ENCODE measurements at places on chromosomes 16 and 17.
A peak's percentile ranks its signal among the peaks of the same experiment; 100 is the strongest.

- no peak for DNase-seq
These were observed 841.5 kb downstream of the CDH11 start for GRCh38 chr16:64280317-64280716.

DNA sequence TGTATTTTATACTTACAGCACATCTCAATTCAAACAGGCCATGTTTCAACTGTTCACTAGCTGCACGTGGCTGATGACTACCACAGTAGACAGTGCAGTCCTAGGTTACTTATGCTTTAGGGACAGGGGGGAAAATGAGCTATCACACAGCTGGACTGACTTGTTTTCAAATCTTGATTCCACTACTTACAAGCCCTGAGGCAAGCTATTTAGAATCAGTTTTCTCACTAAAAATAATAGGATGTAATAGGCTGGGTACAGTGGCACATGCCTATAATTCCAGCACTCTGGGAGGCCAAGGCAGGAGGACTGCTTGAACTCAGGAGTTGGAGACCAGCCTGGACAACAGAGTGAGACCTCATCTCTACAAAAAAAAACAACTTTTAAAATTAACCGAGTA, 10.3 kb downstream of the GLG1 start:
- no peak for DNase-seq

DNA sequence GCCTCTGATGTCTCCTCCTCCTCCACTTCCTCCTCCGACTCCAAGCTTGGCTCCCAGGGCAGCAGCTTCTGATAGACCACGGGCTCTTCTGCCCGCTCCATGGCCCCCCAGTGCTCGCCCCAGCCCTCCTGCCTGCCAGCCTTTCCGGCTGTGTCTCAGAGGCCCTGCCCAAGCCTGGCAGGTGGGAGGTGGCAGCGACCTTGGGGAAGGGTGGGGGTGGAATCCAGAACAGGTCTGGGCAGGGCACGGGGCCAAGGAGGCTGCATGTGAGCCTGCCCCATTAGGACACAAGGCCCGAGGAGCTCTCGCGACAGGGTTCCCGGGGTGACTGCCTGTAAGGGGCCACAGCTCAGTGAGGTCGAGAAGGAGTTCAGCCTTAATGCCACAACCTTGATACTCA, at the start of gene GGT6:
GGT6 (minus strand) TSS at position 157 of the 400 bp plus-strand sequence; CDS start at position 101, 56 bp downstream.
- DNase-seq, result no peak

DNA sequence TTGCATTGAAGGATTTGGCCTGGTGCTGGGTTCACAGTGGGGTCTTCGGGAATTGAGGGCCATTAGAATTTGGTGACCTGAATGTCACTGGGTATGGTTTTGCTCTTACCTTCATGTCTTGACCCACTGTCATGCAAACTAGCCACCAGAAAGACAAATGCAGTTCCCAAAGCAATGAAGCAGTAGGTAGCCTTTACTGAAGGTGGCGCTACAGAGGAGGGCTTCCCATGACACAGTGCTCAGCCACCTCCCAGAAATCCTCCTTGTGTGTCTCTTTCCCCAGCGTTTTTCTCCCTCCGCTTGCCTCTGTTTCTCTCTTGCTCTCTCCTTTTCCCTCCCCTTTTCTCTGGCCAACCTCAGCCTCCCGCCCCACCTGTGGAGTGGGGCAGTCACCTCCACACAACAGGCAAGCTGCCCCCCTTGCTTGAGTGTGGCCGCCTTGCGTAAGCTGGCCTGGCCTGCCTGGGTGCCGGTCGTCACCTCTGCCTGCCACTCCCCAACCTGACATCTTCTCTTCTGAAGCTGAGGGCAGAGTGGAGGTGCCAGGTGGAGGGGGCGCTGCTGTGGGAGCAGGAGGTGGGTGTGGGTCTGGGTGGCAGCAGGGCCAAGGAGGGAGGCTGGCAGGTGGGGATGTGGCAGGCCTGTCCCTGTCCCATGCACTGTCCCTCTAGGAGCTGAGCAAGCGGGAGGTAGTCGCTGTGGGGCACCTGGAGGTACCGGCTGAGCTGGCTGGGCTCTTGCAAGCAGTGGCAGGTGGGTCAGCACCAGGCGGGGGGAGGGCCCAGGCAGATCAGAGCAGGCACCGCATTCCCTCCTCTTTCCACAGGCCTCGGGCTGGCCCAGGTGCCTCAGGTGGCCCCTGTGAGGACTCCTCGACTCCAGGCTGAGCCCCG, 34.7 kb downstream of the MYO15A start:
- DNase-seq, result no peak

DNA sequence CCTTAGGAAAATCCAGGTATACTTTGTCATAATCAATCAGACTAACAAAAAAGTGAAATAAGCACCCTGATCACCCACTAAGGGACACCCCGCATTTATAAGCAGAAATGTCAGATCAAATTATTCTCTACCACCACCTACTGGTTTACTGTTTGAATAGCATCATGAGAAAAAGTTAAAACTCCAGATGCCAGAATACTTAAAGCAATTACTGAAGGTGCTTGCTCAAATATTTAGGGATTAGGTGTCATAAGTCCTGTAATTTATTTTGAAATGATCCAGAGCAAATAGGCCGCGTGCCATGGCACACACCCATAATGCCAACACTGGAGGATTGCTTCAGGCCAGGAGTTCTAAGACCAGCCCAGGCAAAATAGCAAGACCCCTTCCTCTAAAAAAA, 2.3 kb downstream of the TOP2A start:
- no peak for DNase-seq

- DNase-seq, result no peak
These were observed 12.0 kb downstream of the C17orf113 start for GRCh38 chr17:42038221-42038973.

- DNase-seq, result no peak
These were observed 41.5 kb downstream of the PLD6 start for GRCh38 chr17:17164676-17165075.

- DNase-seq, result no peak
These were observed 320.1 kb downstream of the CBLN1 start for GRCh38 chr16:48961546-48961945.

DNA sequence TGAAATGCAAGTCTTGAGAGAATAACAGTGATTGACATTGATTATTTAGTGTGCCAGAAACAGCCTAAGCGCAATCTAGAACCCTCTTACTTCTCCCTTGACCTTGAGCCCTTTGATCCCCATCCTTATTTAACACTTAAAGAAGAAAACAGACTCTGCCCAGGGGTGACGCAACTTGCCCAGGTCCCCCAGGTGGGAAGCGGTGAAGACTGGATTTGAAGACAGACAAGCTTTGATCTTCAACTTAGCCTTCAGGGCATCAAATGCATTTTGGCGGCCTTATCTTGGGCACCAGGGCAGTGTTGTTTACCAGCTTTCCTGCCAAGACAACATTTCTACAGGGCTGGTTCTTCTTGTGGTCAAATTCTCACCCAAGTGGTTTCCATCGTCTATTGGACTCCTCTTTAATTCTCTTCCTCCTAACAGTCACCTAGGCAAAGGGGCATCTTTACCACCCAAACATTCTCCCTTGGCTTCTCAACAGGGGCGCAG, 8.9 kb upstream of the CIITA start:
- no peak for DNase-seq

- no peak for DNase-seq
These were observed 401.7 kb upstream of the CDH5 start for GRCh38 chr16:65964752-65965151.

DNA sequence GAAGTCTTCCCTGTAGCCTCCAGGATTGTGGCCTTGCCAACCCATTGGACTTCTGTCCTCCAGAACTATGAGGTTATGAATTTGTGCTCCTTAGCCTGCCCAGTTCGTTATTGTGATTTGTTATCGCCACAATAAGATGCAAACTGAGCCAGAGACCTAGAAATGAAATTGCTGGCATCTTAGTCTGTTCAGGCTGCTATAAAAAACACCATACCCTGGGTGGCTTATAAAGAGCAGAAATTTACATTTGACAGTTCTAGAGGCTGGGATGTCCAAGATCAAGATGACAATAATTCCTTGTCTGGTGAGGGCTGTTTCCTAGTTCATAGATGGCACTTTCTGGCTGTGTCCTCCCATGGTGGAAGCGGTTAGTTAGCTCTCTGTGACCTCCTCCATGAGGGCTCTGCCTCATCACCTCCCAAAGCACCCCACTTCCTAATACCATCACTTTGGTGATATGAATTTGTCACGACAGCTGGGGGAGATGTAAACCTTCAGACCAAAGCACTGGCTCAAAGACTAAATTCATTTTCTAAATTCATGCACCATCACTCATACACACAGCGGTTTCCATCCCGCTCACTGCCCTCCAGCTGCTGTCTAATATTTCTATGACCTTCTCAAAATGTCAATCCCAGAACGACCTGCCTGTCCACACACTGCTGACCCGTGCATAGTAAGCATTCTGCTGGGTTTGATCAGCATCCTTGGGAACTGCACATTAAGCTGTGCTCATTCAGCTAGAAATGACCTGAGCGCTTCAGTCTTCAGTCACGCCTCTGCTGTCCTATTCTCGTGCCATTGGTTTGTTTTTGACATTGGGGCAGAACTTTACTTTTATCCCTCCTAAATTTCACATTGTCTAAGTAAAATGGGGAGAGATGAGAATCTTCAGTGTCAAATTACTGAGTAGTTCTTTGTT, 36.6 kb downstream of the GINS3 start:
- DNase-seq, result no peak

DNA sequence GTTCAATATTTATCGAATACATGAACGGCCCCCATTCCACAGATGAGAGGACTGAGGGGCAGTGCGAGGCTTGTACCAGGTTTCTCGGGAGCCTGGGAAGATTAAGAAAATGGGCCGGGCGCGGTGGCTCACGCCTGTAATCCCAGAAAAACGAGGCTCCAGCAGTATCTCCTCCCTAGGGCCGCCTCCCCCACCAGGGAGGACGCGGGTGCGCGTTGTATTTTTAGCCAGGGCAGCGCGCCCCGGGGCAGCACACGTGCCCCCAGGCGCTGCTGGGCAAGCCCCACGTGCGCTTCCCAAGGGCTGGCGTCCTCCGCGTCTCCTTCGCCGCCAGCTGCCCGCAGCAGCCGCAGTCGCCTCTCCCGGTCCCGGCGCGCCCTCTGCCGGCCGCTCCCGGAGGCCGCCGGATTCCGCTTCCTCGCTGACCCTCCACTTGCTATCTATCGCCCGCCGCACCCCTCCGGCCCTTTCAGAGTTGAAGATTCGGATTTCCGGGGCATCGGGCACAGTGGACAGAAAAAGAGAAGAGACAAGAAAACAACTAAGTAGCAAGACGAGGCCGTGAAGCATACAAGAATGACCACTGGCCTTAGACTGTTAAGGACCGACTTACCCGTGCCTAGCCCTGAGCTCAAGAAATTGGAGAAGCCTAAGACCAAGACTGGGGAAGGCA, 1.9 kb upstream of the YBX2 start:
- DNase-seq, result peak; percentile 64

DNA sequence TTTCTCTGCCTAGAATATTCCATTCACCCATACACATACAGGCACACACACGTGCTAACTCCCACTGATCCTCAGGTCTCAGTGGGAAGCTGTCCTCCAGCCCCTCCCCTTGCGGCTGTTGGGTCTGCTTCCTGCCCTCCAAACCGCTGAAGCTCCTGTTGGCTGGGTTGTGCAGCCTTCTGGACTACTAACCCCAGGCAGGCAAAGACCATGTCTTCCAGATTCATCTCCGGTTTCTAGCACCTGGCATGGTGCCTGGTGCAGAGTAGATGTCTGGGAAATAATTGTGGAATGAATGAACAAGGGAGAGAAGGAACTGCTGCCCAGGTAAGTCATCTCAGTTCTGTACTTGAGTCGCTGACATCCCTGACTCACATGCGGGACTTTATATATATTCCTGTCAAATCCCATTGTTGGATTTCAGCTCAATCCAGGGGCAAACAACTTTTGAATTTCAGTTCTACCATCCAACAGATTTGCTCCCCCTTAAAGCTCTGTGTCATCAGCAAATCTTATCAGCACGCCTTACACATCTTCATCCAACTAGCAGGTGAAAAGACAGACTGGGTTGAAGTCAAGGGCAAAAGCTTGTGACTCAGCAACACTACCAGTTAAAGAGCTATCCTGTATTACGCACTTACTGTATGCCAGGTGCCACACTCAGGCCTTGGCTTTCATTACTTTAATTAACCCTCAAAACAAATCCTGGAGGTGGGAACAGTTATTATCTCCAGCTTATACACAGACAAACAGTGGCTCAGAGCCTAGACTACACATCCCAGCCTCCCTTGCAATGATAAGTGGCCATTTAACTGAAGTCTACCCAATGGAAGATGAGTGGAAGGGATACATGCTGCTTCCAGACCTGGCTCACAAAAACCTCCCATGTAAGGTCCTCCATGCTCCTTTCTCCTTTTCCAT, 51.1 kb downstream of the SRCIN1 start:
- peak; percentile 34 for DNase-seq

GRCh38 chr17:27530764-27531391, 74.6 kb downstream of the KSR1 start:
- no peak for DNase-seq

GRCh38 chr17:58498177-58498828, 10.1 kb upstream of the HSF5 start:
- no peak for DNase-seq

DNA sequence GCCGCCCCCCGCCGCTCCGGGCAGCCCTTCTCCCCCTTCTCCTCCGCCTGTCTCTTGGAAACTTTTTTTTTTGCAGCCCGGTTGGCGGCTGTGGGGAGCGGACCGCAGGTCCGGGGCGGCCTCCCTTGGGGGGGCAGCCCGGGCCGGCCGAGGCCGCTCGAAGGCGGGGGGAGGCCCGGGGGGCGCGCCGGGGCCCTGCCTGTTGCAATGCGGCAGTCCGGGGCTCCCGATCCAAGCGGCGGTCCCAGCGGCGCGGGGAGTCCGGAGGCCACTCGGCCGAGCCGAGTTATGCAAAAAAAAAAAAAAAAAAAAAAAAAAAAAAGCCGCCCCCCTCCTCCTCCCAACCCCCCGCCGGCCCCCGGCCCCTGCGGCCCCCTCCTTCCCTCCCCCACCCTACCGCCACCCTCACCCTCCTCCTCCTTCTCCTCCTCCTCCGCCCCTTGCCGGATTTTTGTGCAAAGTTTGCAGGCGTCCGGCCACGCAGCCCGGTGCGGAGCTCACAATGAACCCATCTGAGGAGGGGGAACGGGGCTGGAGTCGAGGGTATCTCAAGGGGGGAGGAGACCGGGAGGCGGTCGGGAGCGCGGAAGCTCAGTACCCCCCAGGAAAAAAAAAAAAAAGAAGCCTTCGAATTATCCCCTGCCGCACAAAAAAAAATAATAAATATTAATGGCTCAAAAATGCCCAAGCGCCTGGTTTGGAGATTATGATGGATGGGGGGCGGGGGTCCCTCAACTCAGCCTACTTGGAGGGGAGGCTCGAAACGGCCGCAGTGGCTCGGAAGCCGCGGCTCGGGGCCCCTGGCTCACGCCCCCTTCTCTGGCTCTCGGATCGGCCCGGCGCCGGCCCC, at the start of gene ZNF423:
ZNF423 (minus strand) TSS at position 291 of the 850 bp plus-strand sequence. CDS start 338 bp downstream, outside the sequence.
- DNase-seq, result peak; percentile 46

- no peak for DNase-seq
These were observed 551.4 kb upstream of the ZFHX3 start for GRCh38 chr16:73599351-73599750.

GRCh38 chr16:1545044-1546040, 11.9 kb downstream of the TMEM204 start:
- DNase-seq, result no peak

- no peak for DNase-seq
These were observed 264.0 kb downstream of the ENGASE start for GRCh38 chr17:79338604-79339003.

DNA sequence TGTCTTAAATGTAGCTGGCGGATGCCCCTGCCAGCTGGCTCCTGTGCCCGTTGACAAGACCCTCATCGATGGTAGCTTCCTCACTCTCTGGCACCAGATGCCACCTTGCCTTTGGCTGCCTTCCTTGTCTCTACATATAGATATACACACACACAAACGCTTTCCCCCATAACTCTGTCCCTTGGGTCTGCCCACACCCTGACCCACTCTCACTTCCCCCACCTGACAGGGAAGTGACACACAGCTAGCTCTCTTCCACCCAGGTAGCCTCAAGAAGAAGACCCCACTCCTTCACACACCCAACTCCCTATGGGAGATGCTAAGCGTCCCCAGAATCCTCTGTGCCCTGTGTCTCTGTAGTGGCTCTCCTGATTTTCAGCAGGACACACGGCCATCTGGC, 25.6 kb downstream of the JUP start:
- DNase-seq, result no peak
